ENCODE measurements at places on chromosomes 12 and 14.
A peak's percentile ranks its signal among the peaks of the same experiment; 100 is the strongest.

DNA sequence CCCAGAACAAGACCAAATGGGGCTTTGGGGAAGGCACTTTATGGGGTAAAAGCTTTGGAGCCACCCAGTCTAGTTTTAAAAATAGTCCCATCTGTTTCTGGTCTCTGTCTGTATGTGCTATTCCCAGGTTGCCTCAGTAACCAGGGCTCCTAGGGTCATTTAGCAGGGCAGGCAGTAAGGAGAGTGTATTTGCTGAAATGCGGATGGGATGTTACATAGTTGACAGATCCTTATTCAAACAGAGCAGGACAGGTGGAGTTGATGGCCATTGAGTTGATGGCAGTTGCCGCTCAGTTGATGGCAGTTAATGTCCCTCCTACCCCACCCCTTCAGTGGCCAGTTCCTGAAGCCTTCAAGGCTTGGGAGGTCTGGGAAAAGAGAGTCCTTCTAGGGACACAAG is 4.6 kb downstream of the ZC3H10 start:
- DNase-seq, result no peak

GRCh38 chr12:69189378-69189978 is 49.9 kb upstream of the CPSF6 start:
- no peak for DNase-seq

DNA sequence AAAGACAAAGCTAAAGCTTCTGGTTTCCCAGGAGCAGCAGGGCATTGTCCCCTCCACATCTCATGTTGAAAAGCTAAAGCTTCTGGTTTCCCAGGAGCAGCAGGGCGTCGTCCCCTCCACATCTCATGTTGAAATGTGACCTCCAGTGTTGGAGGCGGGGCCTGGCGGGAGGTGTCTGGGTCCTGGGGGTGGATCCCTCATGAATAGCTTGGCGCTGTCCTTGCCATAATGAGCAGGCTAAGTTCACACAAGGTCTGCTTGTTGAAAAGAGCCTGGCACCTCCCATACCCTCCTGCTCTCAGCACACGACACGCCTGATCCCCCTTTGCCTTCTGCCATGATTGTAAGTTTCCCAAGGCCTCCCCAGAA is 123.7 kb downstream of the PIWIL1 start:
- no peak for DNase-seq

DNA sequence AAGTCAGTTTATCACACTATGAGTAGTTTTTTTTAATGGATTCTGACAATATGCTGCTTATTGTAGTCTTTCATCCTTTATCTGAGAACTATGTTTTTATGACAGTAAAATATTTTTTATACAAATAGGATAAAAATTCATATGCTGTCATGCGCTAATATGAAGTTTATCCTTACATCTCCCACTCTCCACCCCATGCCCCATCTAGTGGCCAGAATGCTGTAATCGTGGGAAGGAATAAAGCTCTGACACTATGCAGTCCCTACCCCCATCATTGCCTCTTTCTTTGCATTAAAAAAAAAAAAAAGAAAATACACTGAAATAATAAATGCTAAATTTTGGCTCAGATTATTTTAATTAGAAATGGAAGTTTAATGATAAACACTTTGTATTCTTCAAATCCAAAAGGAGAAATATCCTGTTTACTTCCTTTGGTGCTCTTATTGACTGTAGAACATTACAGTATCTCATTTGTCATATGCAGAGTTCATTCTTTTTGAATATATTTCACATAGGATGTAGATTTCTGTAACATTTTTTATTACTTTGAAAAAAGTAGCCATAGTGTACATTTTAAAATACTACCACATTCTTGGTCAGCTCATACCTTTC is 145.9 kb upstream of the SLCO1C1 start:
- DNase-seq, result no peak

DNA sequence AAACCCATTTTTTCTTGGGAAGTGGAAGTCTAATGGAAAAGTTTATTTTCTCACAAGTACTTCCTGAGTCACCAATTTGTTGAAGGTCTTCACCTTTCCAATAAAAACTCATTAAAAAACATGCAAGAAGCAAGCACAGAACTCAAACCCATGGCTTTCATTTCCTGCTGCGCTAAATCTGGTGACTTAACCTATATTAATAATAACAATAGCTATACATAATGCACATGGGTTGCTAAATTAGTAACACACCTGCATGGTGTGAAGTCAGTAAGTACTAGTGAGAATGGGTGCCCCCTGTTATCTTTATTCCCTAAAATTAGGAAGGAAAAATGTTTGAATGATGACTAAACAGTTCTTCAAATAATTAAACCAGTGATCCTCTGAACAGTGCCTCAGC is 52.3 kb downstream of the PPP2R5C start:
- DNase-seq, result no peak

DNA sequence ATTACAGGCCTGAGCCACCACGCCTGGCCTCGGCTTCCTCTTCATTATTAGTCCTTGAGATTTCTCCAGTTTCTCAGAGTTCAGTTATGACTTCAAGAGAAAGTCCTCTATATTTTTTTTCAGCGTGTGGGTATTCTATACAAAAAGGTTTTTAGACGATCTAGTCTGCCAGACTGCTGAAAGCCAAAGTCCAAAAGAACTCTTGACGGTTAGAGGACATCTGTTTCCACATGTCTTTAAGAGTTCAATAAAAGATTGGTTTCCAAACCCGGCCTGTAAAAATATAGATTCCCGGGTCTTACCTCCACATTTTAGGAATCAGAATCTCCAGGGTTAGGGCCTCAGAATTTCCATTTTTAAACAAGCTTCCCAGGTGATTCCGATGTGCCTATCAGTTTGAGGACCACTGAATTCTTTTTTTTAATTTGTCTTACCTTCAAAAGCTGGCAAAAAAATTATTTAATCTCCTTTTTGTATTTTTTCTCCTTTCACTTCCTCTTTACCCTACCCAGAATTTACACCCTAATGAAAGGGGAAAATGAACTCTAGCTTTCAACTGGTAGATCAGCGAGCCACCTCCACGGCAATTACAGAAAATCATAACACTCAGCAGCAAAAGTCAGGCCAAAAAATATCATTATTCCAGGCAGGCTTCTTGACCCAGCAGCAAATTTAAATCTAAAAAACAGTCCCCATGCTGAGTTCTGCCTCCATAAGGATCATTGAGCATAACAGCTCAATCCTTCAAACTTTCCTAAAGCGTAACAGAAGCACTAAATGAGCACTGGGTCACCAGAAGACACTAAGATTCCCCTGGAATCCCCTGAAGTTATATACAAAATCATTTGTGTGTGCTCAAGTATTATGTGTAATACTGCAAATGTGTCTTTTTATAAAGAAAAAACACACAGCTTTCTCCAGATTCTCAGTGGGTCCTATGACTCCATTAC is 8.7 kb downstream of the NT5DC3 start:
- no peak for DNase-seq

- DNase-seq, result peak; percentile 74
Measured at GRCh38 chr12:2877953-2878732, 1.1 kb downstream of the RHNO1 start.

DNA sequence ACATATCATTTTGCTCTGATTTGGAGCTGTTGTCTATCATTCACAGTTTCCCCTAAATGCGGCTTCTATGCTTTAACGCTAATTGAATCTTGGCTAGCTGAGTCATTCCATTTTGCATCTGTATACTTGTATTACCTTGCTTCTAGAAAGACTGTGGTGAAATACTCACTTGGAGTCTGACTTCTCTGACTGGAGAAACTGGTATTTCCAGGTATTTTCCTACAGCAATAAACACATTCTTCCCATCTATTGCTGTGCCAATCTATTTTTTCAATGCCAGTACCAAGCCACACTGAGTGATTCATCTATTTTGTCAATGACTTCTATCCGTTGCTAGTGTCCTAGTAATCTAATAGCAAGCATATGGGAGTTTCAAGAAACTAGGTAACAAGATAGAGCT is 76.0 kb upstream of the ST8SIA1 start:
- no peak for DNase-seq

DNA sequence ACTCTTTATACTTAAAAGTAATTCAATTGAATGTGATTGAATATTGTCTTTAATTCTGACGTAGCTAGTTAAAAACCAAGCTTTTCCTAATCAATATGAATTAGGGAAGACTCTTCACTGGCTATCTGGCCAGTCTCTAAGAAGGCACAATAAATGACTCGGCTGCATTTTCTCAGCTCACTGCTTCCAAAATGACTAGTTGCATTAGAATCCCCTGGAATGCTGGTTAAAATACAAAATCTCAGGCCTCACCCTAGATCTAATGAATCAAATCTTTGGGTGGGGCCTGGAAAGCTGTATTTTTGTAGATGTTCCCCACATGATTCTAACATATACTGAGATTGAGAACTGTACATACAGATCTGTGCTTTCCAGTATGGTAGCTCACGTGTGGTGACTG is 242.1 kb downstream of the CHST11 start:
- no peak for DNase-seq

DNA sequence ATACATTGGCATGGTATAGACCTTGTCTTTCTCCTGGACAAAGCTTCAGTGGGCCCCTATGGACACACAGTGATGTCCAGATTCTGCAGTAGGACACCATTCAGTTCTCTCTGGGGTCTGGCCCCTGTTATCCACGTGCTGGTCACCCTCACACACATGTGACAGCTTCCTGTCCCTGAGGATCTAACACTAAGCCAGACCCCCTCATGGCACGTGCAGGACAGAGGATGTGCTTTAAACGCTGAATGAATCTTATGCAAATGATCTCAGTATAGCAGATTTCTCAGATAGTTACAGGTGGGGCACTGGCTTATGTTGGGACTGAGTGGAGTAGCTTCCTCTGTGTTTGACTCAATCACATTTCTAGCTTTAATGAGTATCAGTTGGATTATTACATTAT is 33.7 kb downstream of the SLC24A4 start:
- DNase-seq, result no peak

- no peak for DNase-seq
Measured at GRCh38 chr14:96053600-96054381, 14.6 kb downstream of the C14orf132 start.

- DNase-seq, result no peak
Measured at GRCh38 chr14:59097681-59098080, 90.8 kb upstream of the DAAM1 start.

- DNase-seq, result peak; percentile 61
Measured at GRCh38 chr12:10716704-10717315, 6.3 kb downstream of the YBX3 start.

- DNase-seq, result no peak
Measured at GRCh38 chr14:70315942-70316341, 43.5 kb downstream of the COX16 start.

DNA sequence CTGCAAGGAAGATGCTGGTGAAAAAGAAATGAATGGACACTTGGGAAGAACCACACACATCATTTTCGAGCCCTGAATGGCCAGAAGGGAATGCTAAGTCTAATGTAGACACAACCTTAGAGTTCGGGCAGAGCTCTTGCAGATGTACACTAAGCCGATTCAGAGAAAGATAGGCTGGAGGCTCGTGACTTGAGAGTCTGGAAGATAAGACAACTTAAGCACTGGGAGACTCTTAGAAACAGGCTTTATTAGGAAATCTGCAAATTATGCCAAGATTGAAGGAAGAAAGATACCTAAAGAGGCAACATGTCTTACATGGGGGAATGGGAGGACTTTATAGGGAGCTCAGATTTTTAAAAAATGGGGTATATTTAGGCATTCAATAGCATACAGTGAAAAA is 13.5 kb downstream of the TBPL2 start:
- DNase-seq, result no peak

- DNase-seq, result no peak
Measured at GRCh38 chr12:48954841-48955501, 2.3 kb downstream of the ARF3 start.

DNA sequence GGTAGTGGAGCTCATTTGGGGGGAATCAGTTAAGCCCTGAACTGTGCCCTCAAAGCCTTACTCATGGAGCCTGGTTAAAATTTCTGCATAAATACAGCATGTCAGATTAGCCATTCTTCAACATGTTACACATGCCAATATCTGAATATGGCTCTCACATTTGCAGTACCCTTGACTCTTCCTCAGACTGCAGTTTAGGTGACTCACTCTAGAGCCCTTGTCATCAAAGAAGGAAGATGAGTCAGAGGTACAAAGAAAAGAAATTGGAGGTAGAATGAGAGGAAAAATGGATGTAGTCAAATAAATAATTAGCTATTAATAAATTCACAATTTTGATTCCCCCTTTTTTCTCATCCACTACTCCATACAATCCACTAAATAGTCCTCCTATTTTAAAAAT is 23.6 kb upstream of the OR4K2 start:
- no peak for DNase-seq

GRCh38 chr12:83779526-83779925 is 1092.8 kb downstream of the TMTC2 start:
- DNase-seq, result no peak

DNA sequence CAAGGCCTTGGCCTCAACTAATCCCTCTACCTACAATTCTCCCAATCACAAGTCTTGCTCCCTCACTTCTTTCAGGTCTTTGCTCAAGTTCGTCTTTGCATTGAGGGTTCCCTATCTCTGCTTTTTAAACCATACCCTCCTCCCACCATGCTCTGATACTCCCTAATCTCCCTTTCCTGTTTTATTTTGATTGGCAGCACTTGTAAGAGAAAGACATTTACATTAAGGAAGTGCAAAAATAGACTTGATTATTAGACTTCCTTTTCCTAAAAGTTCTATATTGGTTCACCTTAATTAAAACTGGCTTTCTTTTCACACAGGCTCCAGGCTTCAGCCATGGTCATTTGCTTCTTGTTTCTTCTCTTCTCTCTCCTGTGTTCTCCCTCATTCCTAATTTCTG is 18.3 kb upstream of the WIF1 start:
- no peak for DNase-seq

DNA sequence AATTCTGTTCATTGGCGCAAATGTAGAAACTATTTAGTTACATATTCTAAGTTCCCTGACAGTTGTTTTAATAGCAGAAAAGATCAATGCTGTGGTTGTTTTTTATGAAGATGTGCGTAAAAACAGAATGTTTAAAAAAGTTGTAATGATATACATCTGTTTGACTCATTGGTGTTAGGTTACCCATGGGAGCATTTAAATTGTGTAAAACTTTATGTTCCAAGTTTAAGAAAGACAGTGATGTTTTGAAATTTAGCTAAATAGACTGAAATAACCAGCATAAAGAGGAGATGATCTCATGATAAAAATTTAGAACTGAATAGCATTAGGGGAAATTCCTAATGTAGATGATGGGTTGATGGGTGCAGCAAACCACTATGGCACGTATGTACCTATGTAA is 3.6 kb downstream of the PELI2 start:
- DNase-seq, result no peak

DNA sequence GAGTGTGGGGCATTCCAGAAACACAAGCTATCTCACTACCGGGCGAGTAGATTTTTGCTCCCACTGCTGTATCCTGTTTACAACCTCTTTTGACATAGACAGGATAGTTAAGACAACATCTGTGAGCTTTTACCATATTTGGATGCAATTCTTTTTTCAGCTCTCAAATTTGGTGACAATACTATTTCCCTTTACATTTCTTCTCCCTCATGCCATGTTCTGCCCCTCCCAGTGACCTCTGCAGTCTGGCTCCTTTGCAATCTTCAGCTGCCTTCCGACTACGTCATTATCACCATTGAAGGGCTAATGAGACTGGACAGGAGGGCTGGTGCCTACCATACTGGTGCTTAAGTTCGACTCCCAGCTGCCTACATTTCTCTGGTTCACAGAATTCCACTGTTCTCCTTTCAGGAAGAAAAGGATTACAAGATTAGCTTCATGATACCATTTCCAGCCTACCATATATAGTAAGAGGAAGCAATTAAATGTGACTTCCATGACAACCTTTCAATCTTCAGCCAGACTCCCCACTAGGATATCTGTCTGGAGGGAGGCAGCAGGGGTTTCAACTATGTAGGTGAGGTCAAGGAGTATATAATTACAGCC is 251.6 kb downstream of the PHLDA1 start:
- peak; percentile 32 for DNase-seq
